ENCODE measurements at places on chromosomes 7 and 10.

DNA sequence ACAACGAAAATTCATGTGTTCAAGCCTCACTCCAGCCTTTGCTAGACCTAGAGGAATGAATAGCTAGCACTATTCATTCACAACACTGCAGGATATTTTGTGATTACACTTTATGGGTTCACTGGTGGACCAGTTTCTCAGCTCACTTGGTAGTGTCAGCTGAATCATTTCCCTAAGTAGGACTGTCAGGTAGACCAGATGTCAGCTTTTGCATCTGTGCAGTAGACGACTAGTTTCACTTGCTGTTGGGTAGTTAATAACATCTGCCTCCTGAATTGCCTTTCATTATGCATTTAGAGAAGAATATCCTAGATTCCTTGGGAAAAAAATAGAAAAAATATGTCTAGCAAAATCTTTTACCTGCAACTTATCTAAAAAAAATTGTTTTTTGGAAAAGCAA, 296.4 kb downstream of the ADARB2 start:
- no peak for DNase-seq

DNA sequence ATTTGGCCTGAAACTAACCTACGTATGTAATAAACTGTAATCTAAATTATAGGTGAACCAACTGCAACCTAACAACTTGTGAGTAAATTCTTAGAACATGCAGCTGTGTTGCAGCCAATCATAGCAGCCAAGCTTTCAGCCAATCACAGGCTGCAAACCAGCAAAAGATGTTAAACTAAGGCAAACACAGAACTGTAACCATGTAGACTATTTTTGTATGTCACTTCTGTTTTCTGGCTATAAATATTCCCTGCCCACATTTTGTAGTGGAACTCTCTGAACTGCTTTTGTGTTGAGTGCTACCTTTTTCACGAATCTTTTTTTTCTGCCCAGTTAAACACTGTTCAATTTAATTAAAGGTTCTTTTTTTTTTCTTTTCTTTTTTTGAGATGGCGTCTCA, 28.2 kb upstream of the ZPBP start:
- DNase-seq: no peak

DNA sequence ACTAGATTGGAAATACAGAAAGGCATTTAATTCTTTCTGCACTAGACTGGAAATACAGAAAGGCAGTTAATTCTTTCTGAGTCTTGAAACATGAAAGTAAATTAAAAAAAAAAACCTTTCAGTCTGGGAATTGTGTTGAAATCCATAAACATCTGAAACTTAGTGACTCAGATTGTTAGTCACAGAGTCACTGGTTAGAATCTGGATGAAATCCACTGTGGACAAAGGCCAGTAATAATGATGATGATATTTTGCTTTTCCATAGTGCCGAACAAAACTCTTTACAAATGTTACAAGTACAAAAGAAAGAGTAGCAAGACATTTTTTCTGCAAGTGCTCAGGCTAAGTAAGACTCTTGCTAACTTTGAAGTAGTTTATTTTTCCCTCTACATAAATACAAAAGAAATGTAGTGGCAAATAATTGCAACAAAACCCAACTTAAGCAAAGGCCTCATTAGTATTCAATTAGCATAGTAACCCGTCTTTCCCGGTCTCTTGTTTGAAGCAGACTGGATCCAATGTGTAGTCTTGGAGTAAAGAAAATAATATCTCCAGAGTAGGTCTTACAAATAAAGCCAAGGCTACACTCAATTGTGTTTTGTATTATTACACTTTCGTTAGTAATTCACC, 5.8 kb upstream of the PRTFDC1 start:
- DNase-seq: no peak

- no peak for DNase-seq
Measured at GRCh38 chr7:135100856-135101255, 47.0 kb upstream of the TMEM140 start.

DNA sequence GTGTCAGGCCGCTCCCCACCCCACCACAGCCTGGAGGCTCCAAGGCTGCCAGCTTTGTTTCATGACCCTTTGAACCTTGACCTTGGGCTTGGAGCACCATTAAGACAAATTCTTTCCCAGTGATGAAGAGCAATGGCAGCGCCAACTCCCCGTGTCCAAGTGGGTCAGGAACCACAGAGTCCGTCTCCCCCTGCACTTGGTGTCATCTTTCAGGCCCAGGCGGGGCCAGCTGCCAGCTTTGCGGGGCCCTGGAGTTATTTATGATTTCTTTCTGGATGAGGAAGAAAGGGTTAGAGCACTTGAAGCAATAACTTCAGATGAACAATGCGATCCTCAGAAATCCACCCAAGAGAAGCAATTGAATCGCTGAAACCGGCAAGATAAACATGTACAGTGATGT, 110.8 kb downstream of the MYL10 start:
- DNase-seq: no peak

DNA sequence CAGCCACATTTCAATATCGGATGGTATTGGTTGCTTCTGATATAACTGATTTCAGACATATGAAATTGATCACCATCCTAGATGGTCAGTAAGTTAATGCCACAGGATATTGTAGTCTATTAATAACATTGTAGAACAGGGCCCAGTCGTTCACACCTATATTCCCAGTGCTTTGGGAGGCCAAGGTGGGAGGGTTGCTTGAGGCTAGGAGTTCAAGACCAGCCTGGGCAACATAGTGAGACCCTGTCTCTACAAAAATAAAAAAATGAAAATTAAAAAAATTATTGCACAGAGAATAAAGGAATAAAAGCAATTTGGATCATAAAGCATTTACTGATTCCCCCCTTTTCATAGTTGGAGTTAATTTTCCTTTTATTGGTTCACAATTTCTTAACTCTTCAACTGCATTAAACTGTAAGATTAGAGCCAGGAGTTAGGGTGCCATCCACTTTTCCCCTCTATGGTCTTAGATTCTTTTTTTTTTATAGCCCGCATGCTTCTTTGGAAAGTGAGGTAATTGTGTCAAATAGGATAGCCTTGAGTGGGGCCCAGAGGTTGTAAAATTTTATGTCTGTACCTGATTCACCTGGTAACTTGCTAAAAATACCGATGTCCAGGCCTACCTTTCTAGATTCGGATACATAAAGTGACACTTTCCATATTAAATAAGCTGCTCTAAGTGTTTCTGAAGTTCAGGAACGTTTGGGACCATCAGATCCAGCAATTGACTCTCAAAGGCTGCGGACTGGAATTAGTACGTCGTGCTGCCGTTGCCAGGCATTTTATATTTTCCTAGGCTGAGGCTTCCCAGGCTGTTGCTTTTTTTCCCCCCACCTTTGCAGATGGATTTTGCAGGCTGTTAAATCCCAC, 24.7 kb downstream of the ADK start:
- no peak for DNase-seq
